ENCODE measurements at places on chromosomes 2 and 18.

DNA sequence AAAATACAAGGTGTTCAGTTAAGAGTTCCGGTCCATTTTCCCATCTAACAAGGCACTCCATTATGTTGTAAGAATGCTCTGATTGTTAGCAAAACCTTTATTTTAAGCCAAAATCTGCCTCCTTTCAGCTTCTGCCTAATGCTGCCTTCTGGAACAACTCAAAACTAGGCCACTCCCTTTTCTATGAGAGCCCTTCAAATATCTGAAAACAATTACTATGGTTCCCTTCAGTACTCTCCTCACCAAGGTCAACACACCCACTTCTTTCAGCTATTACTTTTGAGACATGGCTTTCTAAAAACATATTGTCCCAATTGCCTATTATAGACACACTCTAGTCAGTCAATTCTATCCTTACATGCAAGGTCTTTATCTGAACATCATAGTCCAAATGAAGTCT, 429.4 kb downstream of the ERBB4 start:
- no peak for DNase-seq

DNA sequence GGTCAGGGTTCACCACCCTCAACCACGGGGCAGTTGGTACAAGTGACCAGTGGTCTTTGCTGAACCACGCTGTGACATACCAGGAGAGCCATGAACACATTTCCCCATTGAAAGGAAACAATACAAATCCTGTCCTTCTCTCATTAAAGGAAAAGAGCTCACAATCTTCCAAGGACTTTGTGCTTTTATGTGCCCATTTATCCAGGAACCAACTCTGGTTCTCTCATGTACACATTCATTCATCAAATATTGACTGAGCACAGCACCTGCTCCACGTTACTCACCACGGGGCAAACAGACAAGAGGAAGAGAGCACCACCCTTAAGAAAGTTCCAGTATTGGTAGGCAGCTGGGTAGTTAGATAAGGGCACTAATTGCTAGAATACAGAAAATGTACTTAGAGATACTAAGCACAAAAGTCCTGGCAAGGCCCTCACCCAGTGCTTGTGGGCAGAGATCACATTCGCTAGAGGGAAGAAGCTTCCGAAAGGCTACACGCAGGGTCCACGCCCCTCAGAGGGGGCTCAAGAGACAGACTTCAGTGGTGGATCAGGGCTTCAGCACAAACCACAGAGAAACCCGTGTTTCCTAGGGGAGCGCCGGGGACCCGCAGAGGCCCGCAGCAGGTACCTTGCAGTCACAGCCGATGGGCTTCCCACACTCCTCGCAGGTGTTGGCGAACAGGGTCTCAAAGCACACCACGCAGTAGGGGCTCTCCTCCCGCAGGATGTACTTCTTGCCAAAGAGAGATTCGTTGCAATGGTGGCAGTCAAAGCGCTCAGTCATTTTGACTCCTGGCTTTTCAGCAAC, 12.9 kb downstream of the FHL2 start:
- no peak for DNase-seq

DNA sequence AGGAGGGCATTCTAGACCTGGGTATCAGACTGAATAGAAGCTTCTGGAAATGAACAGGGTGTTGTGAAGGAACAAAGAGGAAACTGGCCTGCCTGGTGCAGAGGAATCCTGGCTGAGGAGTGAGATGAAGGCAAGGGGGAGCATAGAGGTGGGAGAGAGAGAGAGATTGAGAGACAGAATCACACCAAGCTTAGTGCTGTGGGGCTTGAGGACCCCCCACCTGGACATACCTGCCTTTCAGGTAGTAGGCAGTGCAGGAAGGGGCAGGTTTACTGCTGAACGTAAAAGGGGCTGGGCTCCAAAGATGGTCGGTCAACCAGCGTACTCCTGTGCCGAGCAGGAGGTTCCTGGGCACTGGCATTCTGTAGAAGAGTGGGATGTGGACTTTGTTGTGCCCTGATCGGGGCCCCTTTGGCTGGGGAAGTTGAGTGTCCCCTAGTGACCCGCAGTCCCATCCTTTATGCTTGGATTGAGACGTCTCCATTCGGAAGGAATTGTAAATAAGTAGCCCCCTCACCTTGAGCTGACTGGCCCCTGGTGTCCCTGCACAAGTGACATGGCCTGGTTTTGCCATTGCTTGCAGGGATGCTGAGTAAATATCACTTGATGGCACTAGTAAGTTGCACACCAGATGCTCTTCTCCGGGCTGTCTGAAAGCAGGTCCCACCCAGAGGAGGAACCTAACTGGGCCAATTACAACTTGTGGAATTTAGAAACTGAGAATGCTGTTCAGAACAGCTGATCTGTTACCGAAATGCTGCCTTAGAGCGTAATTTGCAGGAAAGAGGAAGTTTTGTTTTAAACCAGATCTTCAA, 1.4 kb downstream of the UBE2F start:
- DNase-seq = no peak

DNA sequence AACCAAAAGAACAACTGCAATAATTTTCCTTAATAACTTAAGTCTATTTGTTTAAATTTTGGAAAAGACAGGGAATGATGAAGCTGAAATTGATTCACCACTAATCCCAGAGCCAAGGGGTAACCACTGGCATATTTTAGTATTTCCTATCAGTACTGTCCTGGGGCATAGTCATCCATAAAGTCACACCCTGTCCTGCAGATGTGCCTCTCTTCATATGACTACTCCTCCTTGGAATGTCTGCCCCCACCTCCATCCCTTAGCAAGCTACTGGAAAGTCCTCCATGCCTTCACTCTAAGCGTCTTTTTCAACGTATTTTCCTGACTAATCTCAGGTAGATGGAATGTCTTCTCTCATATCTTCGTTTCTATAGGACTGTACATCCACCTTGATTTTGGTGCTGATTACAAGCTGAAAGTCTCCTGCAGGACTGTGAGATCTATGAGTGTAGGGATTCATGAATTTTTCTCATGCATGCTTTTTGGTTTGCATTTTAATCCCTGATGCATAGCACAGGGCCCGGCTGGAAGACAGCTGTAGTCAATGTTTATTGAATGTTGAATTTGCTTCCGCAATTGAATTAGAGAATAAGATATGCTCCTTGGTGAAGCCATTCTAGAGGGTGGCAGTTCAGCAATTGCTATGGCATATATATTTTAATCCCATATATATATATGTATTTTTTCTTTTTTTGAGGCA, 85.6 kb downstream of the MOGAT1 start:
- DNase-seq = no peak

DNA sequence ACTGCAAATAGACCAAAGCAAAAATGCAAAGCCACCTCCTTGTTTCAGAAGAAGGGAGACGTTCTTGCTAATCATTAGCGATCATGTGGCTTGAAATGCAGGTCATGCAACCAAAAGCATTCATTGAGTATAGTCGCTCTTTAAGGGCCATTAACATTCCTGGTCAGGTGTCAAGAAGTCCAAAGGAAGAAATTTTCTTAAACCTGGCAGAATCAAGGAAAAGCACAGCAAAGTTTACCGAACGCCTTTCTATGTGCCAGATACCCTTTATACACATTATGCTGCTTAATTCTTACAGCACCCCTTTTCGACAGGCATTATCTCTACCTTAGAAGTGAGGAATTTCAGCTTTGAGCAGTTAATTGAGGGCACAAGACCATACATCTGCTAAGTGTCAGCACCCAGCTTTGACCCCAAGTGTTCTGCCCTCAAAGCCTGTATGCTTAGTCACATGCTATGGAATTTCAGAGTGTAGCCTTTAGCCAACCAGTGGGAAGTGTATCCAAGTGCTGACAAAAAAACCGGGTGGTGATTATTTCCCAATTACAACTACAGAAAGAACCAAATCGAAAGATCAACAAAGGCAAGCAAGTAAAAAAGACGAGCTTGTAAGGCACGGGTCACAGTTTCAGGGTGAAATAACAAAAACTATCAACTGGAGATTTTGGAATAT, 70.8 kb downstream of the EPHA4 start:
- no peak for DNase-seq

DNA sequence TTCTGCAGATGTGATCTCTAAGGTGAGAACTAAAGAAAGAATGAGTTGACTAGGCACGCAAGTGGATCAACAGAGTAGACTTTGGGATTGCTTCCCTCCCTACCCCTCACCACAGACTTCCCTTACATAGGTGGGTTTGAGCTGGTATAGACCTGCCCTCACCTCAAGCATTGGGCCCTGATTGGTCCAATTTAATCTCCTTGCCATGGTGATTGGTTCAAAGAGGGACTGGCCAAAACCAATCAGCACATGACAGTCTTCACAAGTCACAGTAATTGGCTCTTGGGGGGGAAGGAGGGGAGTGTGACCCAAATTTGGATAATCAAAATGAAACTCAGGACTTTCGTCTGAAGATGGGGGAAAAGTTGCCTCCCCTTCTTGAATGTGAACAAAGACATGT, 36.6 kb upstream of the LNPK start:
- DNase-seq = no peak

DNA sequence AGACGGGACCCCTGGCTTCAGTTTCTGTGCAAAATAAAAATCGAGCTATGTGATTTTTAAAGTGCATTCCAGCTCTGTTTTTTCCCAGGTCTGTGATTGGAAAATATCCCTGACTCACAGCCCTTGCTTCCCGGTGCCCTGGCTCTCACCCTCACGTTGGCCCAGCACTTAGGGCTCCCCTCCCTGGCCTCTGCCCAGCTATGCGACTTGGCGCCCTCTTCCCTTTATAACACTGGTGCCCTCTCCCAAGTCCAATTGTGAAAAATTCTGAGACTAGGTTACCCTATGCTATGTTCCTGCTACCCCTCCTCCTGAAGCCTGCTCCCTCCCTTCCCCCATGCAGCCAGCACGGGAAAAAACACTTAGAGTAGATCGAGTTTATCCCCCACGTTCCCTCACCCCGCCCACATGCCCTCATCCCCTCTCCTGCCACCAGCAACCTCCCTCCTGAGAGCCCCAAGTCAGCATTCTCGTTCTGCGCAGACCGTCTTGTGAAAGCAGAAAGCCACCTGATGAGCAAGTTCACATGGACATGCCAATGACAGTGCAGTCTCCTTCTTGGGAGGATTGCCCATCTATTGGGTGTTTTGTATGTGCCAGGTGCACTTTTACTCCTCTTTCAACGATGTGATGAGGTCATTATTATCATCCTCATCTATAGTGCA, 228.8 kb downstream of the VAPA start:
- DNase-seq = no peak

- no peak for DNase-seq
Measured at GRCh38 chr2:141492816-141493215, 638.0 kb downstream of the LRP1B start.

- no peak for DNase-seq
Measured at GRCh38 chr2:42228101-42228500, 58.9 kb downstream of the EML4 start.

GRCh38 chr2:167595021-167595420, 652.4 kb downstream of the STK39 start:
- no peak for DNase-seq

DNA sequence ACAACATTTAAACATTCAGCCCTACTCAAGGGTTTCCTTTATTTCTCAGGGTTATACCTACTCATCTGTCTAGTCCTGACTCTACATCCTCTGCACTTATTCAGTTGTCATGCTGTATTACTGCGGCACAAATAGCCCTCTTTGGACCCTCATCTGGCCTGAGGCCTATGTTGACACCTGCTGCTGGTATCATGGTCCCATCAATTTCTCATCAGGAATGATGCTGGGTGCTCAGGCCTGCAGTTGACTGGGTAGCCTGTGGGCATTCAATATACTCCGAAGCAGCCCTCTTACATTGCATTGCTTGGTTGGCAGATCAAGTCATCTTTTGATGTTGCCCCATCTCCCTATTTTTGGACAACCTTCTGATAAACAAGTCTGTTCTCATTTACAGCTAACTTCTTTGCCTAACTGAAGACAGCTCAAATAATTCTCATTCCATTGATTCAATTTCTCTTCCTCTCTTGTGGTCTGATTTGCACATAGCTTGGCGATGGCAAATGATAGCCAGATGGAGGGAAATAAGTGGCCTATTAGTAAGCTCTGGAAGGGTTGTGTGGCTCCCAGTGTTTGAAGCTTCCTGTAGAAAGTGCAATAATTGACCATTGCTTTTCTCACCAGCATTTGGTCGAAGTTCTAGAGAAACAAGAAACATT, 19.1 kb upstream of the MC4R start:
- DNase-seq = no peak

- DNase-seq = no peak
Measured at GRCh38 chr2:104820126-104820525, 33.8 kb upstream of the POU3F3 start.

DNA sequence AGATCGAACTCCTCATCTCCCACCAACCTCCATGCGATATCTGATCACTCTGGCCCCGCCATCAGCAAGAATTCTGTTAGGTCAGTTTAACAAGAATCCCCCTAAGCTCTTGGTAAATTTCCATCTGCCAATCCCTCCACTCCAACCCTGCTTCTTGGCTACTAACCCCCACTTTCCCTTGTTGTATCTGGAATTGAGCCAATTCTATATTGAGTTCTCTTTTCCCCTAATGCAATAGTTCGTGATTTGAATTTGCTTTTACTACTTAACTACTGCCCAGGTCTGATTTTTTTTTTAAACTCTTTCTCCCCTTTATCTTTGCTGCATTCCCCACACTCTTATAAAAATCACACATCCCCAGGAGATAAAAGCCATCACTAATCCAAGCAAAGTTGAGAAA, 159.3 kb upstream of the STK17B start:
- DNase-seq = no peak

DNA sequence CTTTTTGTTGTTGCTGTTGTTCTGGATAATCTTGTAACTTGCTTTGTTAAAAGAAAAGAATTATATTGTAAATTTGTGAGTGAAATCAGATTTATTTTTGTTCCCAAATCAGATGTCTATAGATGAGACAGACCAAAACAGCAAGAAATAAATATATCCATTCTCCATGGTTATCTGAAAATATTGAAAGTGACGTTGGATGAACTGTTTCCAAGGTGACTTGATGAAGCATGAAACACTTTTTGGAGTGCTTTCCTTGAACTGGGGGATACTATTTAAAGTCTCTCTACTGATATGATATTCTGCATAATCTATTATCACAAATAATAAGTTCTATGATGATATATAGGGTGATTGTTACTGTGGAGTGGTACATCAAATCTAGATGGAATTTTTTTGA, 315.4 kb upstream of the THUMPD2 start:
- no peak for DNase-seq

GRCh38 chr2:3488061-3488531, 31.2 kb downstream of the ADI1 start:
- no peak for DNase-seq

DNA sequence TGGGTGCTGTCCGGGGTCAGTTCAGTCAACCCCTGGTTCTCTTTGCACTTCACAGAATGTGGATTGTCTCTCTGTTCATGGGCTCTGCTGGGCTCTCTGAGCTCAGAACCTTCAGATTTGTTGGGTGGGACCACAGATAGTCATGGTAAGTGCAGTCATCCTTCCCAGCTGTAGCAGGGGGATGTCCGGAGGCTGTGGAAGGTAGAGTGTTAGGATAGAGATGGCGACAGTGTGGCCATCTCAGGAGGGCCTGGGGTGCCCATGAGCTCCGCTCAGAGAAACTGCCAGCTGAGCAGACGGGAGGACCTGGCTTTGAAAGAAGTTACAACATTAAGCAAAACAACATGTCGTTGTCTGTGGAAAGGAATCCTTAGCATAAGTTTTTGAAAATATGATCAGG, 149.8 kb downstream of the FAM210A start:
- DNase-seq = no peak

GRCh38 chr2:237425320-237425719, 11.4 kb upstream of the COL6A3 start:
- DNase-seq = no peak

GRCh38 chr18:5515011-5515784, 28.6 kb downstream of the EPB41L3 start:
- DNase-seq = no peak

Measured in NCI-H1048 (cell line).